ENCODE measurements at places on chromosomes 12 and 14.

DNA sequence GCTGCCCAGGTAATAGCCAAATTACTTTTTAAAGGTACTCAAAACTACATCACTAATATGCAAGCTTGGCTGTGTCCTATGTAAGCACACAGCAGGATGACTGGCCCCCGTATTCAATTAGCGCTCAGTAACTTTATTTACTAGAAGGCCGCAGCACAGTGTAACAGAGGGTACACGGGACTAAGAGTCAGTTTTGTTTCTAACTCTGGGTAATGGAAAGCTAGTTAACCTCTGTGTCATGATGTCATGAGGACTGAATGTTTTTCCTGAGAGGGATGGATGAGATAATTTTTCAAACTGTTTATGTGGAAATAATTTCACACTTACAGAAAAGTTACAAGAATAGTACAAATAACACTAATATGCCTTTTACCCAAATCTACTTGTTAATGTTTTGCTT is 27.1 kb downstream of the GALNT4 start:
- no peak for DNase-seq

DNA sequence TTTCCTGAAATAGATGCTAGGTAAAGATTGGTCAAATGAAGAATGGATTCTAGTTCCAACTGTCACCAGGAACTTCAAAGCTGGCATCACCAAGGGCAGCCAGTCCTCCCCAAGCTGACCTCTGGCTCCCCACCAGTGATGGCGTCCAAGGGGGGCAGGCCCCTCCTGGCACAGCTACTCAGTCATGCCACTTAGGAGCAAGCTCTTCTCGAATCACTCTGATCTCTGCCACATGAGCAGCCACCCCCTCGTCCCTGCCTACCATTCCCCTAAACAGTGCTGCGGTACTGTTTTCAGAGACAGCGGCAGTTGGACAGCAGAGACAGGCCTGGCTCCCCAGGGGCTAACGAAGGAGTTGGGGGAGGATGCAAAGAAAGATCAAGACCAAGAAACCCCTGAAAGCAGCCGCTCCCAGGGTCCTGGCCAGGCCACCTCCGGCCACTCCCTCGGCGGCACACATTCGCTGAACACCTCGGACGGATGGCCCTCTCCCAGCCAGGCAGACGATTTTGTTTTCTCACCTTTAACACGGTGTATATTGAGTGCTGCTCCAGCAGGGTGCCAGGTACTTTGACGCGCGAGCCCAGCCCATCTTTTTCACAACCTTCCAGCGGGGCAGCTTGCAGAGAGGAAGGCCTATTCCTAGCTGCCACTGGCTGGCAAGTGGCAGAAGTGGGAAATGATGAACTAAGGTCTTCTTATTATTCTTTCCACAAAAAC is 47.4 kb downstream of the ARL6IP4 start:
- no peak for DNase-seq

DNA sequence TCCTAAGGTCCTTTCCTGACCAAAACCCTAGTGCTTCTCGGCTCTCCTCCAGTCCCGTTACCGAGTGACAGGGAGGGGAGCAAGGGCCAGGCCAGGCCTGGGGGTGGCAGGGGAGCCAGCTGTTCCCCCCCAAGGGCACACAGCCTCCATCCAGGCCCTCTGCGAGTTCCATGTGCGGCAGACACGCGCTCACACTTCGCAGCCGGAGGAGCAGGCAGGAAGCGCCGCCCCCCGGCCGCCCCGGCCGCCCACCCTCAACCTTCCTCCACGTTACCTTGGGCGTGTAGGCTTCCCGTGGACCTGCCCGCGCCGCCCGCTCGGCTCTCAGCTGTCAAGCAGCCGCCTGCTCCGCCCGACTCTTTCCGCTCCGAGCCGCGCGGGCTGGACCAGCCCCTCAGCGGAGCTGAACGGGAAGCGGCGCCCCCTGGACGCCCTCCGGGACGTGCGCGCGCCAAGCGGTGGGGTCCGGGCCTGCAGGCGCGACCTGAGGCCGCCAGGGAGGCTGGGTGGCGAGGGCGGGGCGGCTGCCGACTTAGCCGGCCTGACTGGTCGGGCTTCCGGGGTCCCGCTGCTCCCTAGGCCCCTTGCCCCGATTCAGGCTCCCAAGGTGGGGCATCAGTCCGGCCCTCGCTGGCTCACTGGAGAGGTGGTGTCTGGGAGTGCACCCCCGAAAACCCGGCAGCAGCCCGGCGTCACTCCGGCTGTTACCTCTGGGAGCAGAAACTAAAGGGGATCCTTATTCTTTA is at the start of gene CRACR2A:
Gene CRACR2A, minus strand, starts transcription at position 369 of the 746 bp plus-strand sequence. CDS start 56,110 bp downstream, outside the sequence.
- peak; percentile 38 for DNase-seq

- no peak for DNase-seq
These were observed 27.2 kb upstream of the NT5DC3 start for GRCh38 chr12:103868215-103868614.

- no peak for DNase-seq
These were observed 30.9 kb downstream of the CDKN1B start for GRCh38 chr12:12748044-12748443.
